Nephron progenitor cell (in vitro differentiated cells): ENCODE measurements at places on chromosomes 6 and 20.
A peak's percentile ranks its signal among the peaks of the same experiment; 100 is the strongest.

DNA sequence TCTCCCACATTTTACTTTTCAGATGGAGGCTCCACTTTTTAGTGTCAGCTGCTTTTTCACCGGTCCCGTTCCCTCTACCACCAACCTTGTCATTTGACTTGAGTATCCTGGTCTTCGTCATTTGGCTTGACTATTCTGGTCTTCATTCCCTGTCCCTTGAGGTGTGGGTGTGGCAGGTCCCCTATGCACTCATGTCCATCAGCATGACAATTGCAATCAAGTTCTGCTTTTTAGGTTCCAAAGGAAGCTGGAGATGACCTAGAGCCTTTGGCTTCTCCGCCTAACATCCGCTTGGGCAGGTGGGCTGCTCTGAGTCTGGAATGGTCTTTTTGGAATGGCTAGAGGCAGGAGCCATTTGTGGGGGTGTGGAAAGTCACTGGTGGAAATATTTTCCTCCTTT lies 99.8 kb upstream of the MLN start:
- no peak for DNase-seq

DNA sequence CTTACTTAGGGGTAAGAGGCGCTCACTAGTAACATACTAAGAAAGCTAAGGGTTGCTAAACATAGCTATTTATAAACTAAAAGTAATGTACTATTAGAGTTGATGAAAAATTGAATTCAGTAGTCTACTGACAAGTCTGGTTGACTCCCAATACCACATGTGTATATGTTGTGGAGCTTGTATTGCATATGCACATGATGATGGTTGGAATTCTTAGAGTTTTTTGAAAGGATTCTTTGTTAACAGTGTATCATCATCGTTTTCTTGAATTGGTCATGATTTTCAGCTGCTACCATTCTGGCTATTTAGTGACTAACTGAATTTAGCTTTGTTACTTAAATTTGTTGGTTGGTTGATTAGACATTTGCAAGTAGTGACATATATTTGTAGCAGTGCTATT lies 27.2 kb downstream of the ABRACL start:
- DNase-seq: no peak

- DNase-seq: no peak
Measured at GRCh38 chr6:157531169-157531985, 150.4 kb downstream of the ZDHHC14 start.

- DNase-seq: no peak
Measured at GRCh38 chr6:98343004-98343403, 491.4 kb upstream of the POU3F2 start.

- no peak for DNase-seq
Measured at GRCh38 chr20:8255945-8256632, 124.0 kb downstream of the PLCB1 start.

- DNase-seq: no peak
Measured at GRCh38 chr6:166351715-166352285, 9.5 kb upstream of the SFT2D1 start.

GRCh38 chr6:30882759-30883684 lies 1.3 kb upstream of the DDR1 start:
- peak; percentile 54 for DNase-seq

GRCh38 chr6:158459726-158460125 lies 100.2 kb upstream of the TMEM181 start:
- DNase-seq: no peak

DNA sequence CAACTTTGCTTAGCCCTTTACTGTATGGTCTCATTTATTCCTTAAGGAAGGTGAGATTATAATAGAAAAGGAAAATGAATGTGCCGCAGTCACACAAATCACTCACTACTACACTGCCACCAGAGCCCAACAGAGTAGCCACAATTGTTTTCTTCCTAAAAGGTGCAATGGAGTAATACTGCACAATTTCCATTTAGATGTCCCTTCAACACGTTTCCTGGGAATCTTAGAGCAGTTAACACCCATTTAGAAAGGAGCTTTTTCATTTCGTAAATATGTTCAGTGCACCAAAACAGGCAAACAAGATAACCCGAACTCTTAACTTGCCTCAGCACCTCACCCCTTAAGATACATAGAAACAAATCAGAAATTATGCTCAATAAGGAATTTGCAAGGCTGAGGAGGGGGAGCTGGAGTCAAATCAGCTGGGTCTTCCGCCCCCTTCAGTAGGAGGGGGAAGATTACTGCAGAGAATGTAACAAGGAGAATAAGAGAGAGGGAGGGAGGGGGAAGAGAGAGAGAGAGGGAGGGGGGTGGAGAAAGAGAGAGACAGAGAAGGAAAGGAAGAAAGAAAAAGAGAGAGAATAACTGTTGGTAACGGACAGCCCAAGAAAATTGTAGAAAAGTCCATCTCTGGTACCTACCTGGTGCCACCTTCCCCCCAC lies 155.5 kb downstream of the BCAS1 start:
- DNase-seq: no peak

GRCh38 chr6:77021232-77021631 lies 442.1 kb downstream of the HTR1B start:
- DNase-seq: no peak
